ENCODE measurements at places on chromosomes 2 and 18.

GRCh38 chr18:9021458-9021857, 81.0 kb upstream of the NDUFV2 start:
- H3K27ac ChIP-seq, result no peak overlapping the region
- DNase-seq, result no peak
- peaks cover 15% of the 10 kb centered on the region for H3K4me1 ChIP-seq
- H3K36me3 ChIP-seq, result no peaks in the 10 kb centered on the region
- H3K4me3 ChIP-seq, result no peak overlapping the region
- H3K27me3 ChIP-seq, result no peaks in the 10 kb centered on the region

DNA sequence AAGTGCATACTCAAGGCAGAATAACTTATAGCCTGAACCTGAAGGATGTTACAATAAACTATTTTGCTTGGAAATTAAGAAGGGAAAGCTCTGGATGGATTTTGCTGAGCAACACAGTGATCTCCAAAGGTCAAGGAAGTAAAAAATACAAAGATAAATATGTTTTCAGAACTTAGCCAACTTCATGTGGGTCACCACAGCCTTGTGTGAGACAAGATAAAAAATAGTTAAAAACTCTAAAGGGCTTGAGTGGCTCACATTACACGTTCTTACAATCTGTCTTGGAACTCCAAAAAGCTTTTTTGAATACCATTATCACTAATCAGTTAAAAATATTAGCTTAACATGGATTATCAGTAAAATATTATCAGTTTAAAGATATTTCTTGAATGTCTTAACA, 28.9 kb upstream of the MTX2 start:
- no peaks in the 10 kb centered on the region for H3K27me3 ChIP-seq
- H3K36me3 ChIP-seq, result no peaks in the 10 kb centered on the region
- H3K4me3 ChIP-seq, result no peak overlapping the region
- no peak for DNase-seq
- H3K4me1 ChIP-seq, result no peaks in the 10 kb centered on the region

DNA sequence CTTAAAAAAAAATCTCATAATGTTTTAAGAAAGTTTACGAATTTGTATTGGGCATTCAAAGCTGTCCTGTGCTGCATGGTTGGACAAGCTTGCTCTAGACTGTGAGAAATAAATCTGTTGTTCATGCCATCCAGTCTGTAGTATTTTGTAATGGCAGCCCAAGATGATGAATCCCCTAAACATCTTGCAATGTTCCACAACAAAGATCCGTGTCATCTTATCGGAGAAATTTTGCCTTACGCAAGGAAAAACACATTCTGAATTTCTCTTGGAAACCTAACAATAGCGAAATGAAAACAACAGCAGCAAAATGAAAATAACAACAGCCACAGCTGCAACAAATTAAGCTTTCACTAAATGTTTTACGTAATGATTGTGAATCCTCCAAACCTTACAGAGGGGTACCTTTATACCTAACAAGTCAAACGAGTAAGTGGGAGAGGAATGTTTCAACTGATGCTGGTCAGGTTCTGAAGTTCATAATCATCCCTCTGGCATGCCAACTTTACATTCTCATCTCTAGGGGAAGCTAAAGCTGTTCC, 76.1 kb upstream of the RNU4ATAC start:
- no peak overlapping the region for H3K27ac ChIP-seq
- no peaks in the 10 kb centered on the region for H3K27me3 ChIP-seq
- no peak for DNase-seq
- no peak overlapping the region for H3K4me3 ChIP-seq
- peaks cover 36% of the 10 kb centered on the region for H3K36me3 ChIP-seq

- peaks cover 11% of the 10 kb centered on the region for H3K4me1 ChIP-seq
- peak overlapping the region; percentile 78 for H3K4me3 ChIP-seq
- no peak for DNase-seq
- H3K36me3 ChIP-seq, result peaks cover 29% of the 10 kb centered on the region
- no peaks in the 10 kb centered on the region for H3K27me3 ChIP-seq
Observed at GRCh38 chr18:35241448-35241804, 592 bp downstream of the ZNF397 start.

DNA sequence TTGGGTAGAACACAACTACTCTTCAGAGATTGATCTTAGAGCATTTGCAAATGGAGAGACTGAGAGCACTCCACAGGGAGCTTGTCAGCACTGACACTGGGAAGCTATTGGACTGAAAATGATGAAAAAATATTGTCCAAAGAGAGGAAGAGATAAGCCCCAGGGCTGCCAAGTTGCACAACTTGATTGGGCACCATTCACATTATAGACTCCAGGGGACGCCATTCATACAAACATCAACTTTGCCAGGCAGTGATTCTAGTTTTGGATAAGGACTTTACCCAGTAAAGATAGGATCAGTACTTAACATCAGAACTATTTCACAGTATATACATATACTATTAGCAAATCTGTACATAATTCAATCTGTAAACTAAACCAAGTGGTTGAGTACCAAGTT, 79.6 kb upstream of the MYCN start:
- H3K27me3 ChIP-seq, result no peaks in the 10 kb centered on the region
- H3K36me3 ChIP-seq, result no peaks in the 10 kb centered on the region
- no peak overlapping the region for H3K4me3 ChIP-seq
- H3K27ac ChIP-seq, result no peak overlapping the region
- no peaks in the 10 kb centered on the region for H3K4me1 ChIP-seq

Measured in sigmoid colon (tissue), 7 donors.